ENCODE measurements at places on chromosomes 3 and 15.

GRCh38 chr15:73927003-73927475, 777 bp downstream of the LOXL1 start:
- peak; percentile 31 for DNase-seq

DNA sequence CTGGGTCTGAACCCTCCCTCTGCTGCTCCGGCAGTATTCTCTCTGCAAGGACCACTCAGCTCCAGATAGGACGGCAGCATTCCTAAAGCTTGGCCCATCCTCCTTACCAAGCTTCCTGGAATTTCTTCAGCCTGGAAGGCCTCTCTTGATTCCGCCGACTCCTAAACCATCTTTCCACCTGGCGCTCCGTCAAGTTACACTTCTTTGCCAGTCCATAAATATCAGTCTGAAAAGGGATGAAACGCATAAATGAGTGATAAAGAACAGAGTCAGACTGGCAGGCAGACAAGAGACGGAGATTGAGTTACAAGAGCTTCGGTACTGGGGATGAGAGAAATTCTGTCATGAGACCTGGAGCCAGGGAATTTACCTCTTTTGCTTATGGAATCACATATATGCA, 44.3 kb downstream of the CERS3 start:
- no peak for DNase-seq

DNA sequence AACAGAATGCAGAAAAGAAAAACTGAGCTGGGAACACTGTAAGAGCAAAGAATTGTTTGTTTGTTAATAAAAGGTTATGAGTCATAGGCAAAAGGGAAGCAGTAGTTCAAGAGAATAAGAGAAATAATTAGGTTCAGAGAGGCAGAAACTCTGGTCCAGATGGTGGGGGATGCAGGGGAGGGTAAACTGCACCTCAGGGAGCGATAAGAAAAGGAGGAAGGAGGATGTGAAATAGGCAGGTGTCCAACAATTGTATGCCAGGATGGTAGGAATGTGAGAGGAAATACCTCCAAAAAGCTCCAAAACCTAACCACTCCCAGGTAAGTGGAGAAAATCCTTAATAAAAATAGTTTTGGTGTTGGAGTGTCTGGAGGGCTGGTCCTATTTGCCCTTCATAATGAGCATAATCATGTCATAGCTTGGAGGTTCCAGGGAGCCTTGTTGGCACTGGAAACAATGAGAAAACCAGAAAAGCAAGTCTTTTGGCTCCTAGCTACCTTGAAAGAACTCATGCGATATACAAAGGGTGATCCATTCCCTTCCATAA, 405.4 kb upstream of the TBL1XR1 start:
- DNase-seq = no peak

DNA sequence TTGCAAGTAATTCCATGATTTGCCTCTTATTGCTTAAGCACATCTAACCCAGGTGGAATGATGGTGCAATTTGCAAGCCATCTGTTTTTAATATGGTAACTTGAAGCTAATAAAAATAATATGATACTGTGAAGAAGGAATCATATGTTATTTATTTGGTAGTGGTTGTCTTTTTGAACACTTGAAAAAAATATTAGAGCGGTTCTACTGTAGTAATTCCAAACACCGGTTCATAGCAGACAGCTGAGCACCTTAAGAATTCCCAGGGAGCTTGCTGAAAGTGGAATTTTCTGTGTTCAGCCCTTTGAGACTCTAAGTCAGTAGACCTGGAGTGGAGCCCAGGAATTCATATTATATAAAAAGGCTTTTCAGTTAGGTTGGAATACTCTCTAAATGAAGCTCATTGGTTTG, 687.4 kb downstream of the EDEM1 start:
- no peak for DNase-seq

- DNase-seq = no peak
These were observed 131.4 kb upstream of the IGSF10 start for GRCh38 chr3:151592287-151592686.

DNA sequence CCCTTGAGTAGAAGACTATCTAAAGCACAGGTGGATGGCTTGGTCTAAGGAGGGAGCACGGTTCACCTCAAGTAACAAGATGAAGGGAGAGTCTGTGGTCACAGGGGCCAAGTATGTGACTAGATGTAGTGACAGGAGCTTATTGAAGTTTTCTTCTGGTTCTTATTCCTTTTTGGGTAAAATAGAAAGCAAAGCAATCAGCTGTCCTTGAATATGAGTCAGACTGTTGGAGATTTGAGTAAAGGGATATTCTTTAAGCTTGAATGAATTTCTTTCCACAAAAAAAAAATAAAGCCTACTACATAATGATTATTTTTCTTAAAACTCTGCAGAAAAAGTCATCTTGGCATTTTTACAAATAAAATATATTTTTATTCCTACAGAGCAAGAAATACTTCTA, 1.5 kb upstream of the CNTN6 start:
- no peak for DNase-seq

- no peak for DNase-seq
These were observed 255.3 kb downstream of the FEZF2 start for GRCh38 chr3:62117903-62118548.

DNA sequence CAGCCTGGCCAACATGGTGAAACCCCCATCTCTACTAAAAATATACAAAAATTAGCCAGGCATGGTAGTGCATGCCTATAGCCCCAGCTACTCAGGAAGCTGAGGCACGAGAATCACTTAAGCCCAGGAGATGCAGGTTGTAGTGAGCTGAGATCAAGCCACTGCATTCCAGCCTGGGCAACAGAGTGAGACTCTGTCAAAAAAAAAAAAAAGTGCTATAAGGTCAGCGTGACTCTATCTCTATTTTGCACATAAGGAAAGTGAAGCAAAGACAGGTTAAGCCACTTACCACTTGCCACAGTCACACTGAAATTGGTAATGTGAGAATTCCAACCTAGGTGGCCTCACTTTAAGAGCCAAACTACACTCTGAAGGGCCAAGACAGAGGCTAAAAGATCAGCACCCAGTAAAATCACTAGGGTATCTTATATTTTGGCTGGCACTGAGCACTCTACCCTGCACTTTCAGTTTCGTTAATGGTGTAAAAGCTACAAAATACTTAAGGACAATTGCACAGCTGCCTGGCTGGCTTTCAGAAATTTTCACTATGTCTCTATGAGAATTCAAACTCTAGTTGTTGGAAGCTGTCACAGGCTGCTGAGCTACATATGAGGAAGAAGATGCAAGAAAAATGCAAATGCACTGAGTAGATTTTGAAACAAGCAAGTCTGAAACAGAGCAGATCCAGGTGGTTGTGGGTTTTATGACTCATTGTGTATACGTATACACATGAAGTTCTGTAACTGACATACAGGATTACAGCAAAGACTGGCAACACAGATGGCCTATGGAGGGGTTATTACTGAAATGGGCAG, 32.7 kb downstream of the TRANK1 start:
- DNase-seq = peak; percentile 10

GRCh38 chr3:134029256-134029733, 430 bp downstream of the SLCO2A1 start:
- no peak for DNase-seq

GRCh38 chr3:30764891-30765290, 129.6 kb downstream of the GADL1 start:
- no peak for DNase-seq

- no peak for DNase-seq
These were observed 40.4 kb downstream of the MUC20 start for GRCh38 chr3:195761123-195761566.

GRCh38 chr3:73121669-73122331, 60.3 kb downstream of the EBLN2 start:
- DNase-seq = no peak

DNA sequence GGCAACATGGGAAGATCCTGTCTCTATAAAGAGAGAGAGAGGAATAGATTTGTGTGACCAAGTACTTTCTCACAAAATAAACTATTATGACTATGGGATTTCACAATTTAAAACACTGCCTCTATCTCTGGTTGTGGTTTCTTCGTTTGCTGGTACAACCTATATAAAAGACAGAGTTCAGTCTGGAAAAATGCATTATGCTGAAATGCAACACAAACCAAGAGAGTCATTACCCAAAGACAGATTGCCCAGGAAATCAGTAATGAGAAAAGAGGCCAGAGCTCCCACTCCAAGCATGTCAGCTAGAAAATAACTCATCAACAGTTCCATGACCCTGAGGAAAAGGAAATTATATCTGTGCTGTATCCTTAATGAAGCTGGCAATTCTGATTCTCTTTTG, 23.2 kb downstream of the GPR176 start:
- no peak for DNase-seq

GRCh38 chr3:111871809-111872623, 13.0 kb downstream of the PHLDB2 start:
- DNase-seq = no peak

GRCh38 chr15:77712438-77712837, 79.7 kb upstream of the LINGO1 start:
- DNase-seq = no peak

GRCh38 chr3:185931777-185932612, 5.8 kb downstream of the TRA2B start:
- no peak for DNase-seq

GRCh38 chr15:38518084-38518483, 46.5 kb downstream of the RASGRP1 start:
- DNase-seq = no peak

GRCh38 chr3:11431319-11431718, 159.1 kb downstream of the ATG7 start:
- DNase-seq = no peak

GRCh38 chr15:95830281-95830680, 500.2 kb upstream of the NR2F2 start:
- DNase-seq = no peak

DNA sequence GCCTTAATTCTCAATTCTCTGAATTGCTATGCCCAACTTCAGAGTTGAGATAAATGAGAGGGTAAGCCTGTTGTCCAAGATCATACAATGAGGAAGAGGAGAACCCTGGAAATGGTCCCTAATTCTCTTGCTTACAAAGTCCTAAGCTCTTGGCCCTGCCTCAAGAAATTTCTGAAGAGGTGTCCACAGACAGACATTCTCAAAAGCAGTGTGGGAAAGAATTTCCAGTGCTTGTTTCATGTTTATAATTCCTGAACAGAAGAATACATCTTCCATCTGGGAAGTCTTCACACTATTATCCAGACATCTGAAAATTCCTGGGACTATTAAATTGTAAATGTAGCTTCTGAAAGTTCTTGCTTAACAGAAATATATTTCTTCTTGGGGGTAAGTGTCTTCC, 166.8 kb upstream of the LRTM1 start:
- DNase-seq = no peak

DNA sequence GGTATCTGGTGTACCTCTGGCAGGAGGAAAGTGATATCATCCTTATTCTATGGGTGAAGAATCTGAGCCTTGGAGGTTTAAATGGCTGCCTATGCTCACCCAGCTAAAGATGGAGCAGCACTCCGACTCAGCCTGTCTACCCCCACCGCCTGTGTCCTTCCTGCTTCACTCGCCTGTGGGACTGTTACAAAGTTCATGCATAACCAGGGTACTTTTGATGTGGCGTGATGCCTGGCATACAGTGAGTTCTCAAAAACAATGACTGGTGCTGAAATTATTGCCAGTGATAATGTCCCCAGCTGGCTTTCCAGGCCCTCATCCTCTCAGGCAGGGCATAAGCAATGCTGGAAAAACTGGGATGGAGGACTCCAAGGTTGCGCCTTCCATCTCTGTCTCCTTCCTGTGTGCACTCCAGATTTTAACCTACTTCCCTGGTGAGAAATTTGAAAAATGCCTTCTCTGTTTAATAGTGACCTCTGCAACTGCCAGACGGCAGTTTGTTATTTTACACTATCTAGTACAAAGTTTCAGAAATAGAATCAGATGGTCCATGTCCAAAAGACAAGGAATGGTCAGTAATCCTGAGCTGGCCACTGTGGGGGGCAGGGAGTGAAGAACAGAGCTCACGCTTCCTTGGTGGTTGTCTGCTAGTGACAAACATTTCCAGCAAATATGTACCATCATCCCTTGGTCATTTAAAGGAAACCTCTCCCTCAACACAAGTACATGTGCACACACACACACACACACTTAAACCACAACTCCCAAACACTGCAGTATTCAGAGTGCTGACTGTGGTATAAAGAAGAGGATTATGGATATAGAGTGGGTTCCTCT, 86.5 kb upstream of the NMNAT3 start:
- no peak for DNase-seq

- DNase-seq = no peak
These were observed 13.8 kb upstream of the TNFSF10 start for GRCh38 chr3:172536993-172537419.

DNA sequence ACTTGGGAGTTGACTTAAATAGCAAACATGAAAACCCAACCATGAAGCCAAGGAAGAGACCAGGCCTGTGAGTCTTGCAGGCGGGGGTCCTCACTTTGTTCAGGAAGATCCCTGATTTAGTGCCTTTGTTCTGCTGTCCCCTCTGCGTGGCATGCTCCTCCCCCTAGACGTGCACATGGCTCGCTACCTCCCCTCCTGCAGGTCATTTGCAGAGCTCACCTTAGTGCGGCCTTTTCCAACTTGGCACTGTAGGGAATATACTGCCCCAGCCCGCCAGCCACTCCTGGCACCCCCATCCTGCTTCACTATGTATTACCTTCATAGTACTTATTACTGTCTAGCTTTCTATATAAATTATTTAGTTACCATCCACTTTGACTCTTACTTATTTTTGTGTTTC, 18.3 kb downstream of the GXYLT2 start:
- no peak for DNase-seq

DNA sequence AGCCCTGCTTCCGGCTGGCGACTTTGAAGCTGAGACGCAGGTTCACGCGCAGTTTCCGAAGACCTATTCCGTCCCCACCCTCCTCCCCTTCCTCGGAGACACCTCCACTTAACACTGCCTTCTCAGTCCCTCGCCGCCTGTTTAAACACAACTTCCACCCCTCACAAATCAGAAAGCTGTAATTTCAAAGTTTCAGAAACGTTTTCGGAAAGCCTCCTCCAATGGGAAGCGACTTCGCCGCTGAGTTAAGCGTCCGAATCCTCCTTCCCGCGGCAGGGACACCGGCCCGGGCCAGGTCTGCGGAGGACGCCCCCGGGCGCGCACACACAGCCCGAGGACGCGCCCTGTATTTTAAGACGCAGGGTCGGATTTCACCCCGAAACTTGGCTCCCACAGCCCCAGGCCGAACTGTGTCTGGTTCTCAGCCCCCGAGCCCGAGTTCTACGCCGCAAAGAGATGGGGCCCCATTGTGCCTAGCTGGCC, 559 bp upstream of the LRRN1 start:
- no peak for DNase-seq

DNA sequence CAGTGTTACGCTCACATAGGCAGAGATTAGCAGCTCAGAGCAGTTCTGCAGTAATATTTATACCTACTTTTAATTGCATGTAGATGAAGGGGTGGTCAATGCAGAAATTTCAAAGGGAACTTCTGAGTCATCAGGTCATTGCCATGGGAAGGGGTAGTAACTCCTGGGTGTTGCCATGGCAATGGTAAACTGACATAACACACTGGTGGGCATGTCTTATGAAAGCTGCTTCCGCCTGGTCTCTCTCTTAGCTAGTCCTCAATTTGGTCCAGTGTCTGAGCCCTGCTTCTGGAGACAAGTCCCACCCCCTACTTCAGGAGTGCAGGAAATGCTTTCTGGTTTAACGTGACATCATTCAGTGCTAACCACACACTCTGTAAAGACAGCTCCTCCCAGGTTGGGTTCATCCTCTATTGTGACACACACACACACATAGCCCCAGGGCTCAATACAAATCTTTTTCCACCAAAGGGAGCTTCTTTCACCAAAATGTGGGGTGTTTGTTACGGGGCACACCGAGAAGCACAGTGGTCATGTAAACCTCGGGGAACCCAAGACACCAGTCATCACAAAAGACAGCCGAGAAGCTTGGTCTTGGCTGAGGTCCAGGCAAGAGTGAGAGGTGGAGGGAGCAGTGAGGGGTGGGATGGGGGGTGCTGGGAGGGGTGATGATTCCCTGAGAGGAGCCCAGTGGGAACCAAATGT, 74.5 kb downstream of the TLE3 start:
- no peak for DNase-seq
